ENCODE measurements at places on chromosomes 2 and 18.

- no peak for DNase-seq
Observed at GRCh38 chr18:50956116-50956515, 11.7 kb upstream of the ELAC1 start.

- no peak for DNase-seq
Observed at GRCh38 chr18:67608615-67609273, 92.2 kb upstream of the DSEL start.

DNA sequence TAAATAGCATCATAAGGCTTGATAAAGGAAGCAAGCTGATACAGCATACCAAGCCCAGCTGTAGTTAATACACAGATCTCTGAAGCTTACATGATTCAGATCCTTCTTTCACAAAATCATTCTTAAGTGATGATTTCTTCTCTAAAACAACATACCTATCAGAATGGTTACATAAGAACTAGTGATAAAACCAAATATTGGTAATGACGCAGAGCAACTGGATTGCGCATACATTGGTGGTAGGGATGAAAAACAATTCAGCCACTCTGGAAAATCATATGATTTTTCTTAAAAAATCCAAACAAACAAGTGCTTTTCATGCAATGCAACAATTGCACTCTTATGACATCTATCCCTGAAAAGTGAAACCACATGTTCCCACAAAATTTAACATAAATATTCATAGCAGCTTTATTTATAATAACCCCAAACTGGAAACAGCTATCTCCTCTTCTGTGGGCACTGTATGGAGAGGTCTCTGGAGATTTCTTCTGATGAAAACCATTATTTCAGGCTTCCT lies 153.6 kb upstream of the DSEL start:
- DNase-seq, result no peak

DNA sequence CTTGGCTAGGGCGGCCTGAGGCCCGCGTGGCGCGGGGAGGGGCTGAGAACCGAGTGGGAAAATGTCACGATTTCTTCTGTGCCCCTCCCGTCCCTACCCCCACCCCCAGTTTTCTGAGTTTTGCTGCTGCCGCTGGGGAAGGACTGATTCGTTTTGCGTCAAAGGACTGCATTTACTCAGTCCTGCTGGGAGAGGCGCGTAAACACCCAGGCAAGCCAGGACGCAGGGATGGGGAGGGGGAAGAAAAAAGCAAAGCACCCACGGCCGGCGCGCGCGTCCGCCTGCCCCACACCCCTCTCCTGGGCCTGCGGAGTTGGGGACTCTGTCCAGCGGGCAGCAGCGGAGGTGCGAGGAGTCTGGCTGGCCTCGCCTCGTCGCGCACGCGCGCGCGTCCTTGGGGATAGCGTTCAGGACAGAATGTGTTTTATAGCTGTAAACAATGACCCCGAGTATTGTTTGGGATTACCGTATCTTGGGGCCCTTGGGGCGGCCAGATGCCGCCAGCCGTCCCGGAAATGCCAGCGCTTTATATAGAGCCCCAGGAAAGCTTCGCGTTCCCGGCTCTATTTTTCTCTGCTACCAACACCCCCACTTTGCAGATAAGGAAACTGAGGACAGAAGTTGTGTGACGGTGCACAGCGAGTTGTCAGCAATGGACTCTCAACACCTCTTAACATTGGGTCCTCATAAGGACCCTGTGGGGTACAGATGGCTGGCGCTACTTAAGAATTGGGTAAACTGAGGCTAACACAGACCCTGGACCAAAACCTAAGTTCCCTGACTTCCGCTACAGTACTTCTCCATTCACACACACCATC lies 1.7 kb upstream of the FOSL2 start:
- DNase-seq, result no peak

DNA sequence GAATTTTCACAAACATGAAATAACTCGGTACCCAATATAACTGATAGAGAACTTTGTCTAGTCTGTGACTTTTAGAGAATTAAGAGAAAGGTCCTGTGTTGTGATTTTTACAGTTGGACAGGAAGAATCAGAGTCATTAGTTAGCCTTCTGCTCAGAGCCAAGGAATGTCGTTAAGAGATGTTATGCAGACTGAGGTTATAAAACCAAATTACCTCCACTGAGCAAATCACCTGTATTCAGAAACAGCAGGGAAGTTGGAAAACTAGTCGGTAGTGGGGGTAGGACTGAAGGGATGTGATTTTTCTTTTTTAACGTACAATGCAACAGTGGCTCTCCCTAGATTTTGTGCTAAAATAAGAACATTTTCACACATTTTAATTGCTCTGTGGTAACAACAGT lies 18.5 kb downstream of the TANK start:
- DNase-seq, result no peak

DNA sequence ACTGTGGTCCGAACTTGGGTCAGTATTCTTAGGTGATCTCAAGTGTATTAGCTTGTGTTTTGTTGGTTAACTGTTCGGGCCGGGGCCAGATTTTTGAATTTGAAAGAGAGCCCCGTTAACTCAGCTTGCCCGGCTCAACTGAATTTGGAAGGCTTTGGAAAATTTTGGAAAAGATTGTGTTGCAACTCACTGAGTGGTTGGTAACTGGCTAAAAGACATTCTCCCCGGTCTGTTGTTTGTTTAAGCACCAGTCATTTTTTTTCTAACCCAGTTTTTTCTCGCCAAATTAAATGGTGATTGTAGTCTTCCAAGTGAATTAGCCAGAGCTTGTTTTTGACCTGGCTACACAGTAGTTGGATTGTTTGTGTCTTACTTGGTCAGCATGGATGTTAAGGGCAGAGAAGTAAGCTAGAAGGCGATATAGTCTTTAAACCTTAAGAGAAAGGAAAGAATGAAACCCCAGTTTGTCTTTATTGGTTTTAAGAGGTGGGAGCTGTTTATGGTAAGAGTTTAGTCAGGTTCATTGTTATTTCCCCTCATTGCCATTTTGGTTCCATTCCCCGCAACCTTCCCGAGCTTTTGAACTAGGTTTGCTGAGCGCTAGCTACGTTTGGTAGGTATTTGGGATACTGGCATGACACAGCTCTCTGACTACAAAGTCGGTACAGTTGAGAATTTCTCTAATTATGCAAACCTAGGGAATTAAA lies 2.4 kb downstream of the MAP4K4 start:
- DNase-seq, result no peak

DNA sequence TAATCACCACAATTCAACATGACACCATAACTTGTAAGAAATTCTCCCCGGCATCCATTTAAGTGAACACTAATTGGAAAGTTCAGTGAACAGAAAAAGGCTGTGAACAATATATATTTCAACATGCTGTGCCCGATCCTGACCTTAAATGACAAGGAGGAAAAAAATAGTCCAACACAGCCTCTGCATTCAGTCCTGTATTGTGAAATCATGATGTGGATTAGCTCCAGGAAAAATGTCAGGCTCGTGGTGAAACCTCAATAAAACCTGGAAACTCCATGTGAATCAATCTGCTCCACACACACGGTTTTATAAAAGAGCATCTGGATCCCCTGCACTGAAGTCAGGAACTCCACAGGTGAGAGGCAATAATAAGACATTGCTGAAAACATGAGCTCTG lies 145.4 kb upstream of the SPOPL start:
- DNase-seq, result no peak

GRCh38 chr2:45849491-45850283 lies 198.2 kb downstream of the PRKCE start:
- DNase-seq, result no peak

DNA sequence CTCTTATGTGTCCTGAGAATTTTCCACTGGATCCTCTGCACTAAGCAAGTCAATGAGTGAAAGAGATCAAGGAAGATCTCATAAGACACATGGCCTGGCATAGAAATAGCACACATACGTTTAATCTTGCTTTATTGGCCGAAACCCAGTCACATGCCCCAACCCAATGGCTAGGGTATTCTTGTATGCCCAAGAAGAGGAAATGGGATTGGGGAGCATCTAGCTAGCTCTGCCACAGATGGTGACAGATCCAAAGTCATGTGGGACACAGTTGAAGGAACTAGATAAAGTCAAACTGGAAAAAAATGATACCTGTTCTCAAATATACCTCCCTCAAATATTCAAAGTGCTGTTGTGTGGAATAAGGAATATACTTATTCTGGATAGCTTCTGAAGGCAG lies 74.7 kb downstream of the CD28 start:
- no peak for DNase-seq

GRCh38 chr18:43663159-43663558 lies 385.9 kb upstream of the SYT4 start:
- DNase-seq, result no peak

GRCh38 chr2:127097841-127098651 lies 8.9 kb downstream of the BIN1 start:
- DNase-seq, result no peak

- DNase-seq, result no peak
Observed at GRCh38 chr2:221104361-221104811, 467.7 kb downstream of the EPHA4 start.

DNA sequence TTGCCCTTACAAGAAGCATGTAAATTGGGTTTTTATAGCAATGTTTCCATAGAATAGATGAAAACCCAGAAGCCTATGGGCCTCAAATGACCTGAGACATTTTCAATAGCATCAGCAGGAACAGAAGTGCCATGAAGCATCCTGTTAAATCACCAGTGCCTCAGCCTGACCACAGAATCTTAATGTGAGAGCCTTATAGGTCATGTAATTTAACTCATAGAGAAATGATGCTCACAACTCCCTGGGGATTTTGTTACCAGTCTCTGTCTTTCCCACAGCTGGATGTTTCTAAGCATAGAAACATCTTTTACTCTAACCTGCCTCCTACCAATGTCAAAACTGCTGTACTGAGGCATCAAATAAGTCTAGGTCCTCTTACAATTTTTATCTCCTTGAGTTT lies 295.8 kb upstream of the ACVR2A start:
- no peak for DNase-seq

All from CD4-positive, alpha-beta T cell (primary cell).